Neural progenitor cell (in vitro differentiated cells): ENCODE measurements at places on chromosomes 4 and X. TPM values are rescaled to one million over a fixed set of nuclear protein-coding genes. Genes with fewer than 3 reads are reported as not detected.

GRCh38 chr4:173520921-173521466 lies 9.0 kb downstream of the HAND2 start:
- H3K4me3 ChIP-seq: no peak overlapping the region
- no peaks in the 10 kb centered on the region for H3K36me3 ChIP-seq
- peaks cover 31% of the 10 kb centered on the region for H3K4me1 ChIP-seq

HHIP gene
- total RNA-seq: not detected in 2 replicates

UGT2B15 gene
- total RNA-seq: not detected in 2 replicates

DCAF12L2 gene
- total RNA-seq: 1.6 and 2.4 TPM in 2 replicates

- peaks cover 6% of the 10 kb centered on the region for H3K36me3 ChIP-seq
- peaks cover 26% of the 10 kb centered on the region for H3K4me1 ChIP-seq
- H3K27me3 ChIP-seq: no peaks in the 10 kb centered on the region
- peak; percentile 3 for DNase-seq
Measured at GRCh38 chr4:169663831-169664230, 43.5 kb downstream of the CLCN3 start.
